ENCODE measurements at places on chromosomes 7 and 10.

GRCh38 chr7:102287111-102287980, 678 bp downstream of the SH2B2 start:
- DNase-seq = no peak

GRCh38 chr10:131553581-131553980, 242.1 kb upstream of the TCERG1L start:
- no peak for DNase-seq

DNA sequence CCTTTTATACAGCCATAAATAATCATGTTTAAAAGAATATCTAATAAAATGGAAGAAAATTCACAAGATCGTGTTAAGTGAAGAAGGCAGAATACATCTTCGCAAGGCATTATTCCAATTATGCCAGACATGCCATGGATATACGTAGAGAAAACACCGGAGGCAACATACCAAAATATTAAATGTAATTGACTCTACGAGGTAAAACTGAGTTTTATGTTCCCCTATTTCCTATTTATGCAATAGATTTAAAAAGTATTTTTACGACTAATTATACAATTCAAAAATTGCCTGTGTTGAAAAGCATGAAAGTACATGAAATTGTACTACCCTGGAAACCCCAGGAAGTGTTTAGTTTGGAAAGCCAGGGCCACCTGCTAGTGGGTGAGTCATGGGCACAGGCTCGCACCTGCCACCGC, 936 bp upstream of the REPIN1 start:
- DNase-seq = no peak

DNA sequence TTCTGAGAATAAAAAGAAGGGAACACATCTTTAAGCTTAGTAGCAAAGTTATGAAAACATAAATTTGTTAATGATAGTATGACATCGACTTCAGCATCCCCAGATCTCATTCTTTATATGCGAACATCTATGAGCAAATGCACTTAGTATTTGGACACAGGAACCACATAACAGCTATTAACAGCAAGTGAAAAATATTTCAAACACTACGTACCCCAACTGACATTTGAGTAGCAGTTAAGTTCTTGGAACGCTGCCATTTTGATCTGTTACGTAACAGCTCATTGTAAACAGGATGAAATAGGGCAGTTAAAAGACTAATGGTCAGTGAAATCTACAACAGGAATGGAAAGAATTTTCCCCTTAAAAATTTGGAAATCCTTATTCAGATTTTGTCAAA, 428.9 kb downstream of the TNS3 start:
- DNase-seq = peak; percentile 89

DNA sequence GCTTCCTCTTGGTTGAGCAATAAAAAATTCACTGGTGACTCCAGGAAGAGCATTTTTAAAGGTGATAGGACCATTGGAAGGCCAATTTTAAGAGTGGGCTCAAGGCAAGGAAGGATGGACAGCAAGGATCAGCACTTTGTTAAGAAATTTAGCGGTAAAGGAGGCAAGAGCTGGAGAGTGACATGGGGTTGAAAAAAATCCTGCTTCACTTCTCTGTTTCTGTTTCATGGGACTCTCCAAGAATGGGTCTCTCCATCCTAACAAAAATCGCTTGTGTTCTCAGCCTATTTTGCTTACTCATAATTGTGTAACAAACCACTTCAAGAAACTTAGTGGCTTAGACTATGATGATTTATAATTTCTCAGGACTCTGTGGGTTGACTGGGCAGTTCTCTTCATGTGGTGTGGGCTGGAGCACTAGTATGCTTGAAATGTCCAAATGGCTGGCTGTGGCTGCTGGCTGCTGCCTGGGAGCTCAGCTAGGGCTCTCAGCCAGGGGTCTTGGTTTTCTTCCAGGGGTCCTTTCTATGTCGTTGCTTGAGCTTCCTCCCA, 59.8 kb upstream of the ZNRF2 start:
- peak; percentile 93 for DNase-seq

GRCh38 chr10:29386342-29386999, 97.6 kb downstream of the LYZL1 start:
- DNase-seq = peak; percentile 48

- DNase-seq = peak; percentile 6
Measured at GRCh38 chr10:73810735-73811465, 498 bp downstream of the NDST2 start.

- no peak for DNase-seq
Measured at GRCh38 chr7:92716825-92717580, 119.4 kb downstream of the CDK6 start.

GRCh38 chr7:79452495-79453265, 787 bp downstream of the MAGI2 start:
- DNase-seq = no peak

- DNase-seq = no peak
Measured at GRCh38 chr10:101616415-101617101, 28.4 kb downstream of the DPCD start.

GRCh38 chr7:146683439-146683838, 566.8 kb downstream of the CNTNAP2 start:
- peak; percentile 43 for DNase-seq

DNA sequence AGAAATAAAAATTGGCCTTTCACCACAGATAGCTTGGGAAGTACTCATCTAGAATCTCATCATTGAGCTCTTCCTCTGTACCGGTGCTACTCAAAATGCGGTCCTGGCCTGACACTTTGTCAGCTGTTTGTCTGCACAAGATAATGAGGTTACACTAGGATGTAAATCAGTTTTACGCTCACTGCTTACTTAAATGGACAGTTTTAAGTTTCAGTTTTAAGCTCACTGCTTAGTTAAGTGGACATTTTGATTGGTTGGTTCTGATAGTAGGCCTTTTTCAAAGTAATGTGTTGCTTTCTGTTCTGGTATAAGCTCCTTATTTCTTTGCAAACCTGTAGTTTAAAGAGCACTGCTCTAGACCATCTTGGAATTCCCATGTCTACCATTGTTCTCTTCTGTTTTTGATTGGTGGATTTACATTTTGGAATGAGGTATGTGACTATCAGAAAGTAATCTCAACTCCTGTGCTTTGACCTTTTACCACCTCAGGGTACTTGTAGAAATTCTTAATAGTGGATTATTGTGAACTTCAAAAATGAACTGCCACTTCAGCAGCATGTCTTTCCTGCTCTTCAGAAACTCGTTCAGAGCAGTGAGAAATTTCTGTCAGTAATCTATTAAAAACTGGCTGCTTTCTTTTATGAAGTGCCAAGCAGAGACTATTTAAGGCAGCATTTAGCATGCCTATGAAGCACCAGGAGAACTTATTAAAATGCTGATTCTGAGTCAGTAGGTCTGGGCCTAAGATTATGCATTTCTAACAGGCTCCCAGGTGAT, 55.0 kb downstream of the C1GALT1 start:
- DNase-seq = no peak

DNA sequence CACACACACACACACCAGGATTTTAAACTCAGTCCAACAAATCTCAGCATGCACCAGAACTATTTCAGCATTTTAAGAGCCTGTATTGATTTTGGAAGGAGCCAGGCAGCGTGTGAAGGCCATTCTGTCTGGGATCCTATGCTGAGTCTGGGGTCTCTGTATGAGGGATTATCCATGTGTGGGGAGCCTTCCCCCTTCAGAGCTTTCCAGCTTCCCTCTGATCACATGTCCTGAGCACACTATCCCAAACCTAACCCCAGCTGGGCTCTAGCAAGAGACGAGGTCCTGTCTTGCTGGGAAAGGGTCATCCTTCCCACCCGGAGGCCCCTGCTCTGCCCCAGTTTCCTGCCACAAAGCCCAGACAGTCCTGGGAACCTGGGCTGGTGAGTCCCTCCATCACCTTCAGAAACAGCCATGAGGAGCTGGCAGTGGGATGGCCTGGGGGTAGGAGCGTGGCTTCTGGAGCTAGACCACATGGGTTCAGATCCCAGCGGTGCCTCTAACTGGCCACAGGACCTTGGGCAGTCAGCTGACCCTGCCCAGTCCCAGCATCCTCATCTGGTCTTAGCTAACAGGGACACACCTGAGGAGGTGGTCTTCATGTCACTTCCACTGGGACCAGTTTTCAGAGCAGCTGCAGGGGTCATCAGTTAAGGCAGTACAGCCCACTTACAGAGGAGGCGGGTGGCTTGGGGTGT, 79.6 kb upstream of the RET start:
- DNase-seq = no peak

DNA sequence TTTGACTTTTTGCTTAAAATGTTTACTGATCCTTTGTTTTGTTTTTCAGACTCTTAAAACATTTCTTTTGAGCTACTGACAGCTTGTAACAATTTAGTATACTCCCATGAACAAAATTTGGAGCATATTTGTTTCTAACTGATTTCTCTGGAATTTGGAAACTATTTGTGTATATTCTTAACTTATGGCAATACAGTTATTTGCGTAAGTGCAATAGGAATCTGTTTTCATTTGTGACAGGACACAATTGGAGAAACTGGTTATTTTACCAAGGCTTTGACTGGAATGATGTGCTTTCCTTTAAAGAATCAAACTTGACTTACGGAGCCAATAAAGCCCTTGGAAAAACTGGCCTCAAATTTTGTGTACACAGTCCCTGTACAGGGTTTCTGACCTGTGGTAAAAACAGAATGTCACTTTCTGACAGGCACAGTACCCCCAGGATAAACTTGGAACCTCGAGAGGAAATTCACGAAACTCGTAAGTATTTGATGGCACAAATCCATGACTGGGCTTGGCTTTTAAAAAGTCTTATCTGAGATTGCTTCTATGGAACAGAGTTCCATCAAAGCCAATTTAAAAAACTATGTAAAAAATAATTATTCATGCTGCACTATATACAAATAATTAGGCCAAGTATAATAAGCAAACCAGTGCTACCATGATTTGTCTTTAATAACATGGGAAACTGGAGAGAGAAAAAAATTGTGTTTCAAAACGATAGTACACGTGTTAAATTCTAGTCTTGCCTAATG, 70.4 kb downstream of the ST8SIA6 start:
- DNase-seq = no peak

GRCh38 chr7:25520516-25520915, 292.2 kb upstream of the NPVF start:
- DNase-seq = no peak

- no peak for DNase-seq
Measured at GRCh38 chr10:33886299-33886698, 551.8 kb upstream of the NRP1 start.

GRCh38 chr10:124020981-124021815, 72.2 kb downstream of the CHST15 start:
- DNase-seq = no peak

DNA sequence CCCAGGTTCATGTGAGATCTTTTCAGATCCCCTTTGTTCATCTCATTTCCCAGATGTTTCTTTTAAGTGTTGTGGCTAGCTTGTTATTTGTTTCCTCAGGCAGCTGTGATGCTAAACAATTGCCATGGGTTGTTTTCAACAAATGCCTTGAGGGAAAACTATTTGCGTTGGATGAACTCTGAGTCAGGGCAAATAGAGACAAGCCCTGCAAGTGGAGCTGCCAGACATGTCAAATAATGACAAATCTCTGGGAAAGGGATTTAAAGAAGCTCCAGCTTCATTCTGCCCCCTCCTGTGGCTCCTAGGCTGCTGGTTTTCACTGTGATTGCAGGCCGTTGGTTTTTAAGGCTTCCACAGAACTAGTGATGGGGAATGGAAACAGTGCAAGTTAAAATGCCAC, 272.4 kb upstream of the SP8 start:
- DNase-seq = no peak

- peak; percentile 82 for DNase-seq
Measured at GRCh38 chr10:47165711-47166404, 134.1 kb upstream of the GDF10 start.

- peak; percentile 68 for DNase-seq
Measured at GRCh38 chr10:91642831-91643692, 10.2 kb upstream of the PPP1R3C start.

- DNase-seq = no peak
Measured at GRCh38 chr10:121574519-121575166, 23.6 kb downstream of the FGFR2 start.

GRCh38 chr7:79504607-79505389, 51.3 kb upstream of the MAGI2 start:
- DNase-seq = no peak

DNA sequence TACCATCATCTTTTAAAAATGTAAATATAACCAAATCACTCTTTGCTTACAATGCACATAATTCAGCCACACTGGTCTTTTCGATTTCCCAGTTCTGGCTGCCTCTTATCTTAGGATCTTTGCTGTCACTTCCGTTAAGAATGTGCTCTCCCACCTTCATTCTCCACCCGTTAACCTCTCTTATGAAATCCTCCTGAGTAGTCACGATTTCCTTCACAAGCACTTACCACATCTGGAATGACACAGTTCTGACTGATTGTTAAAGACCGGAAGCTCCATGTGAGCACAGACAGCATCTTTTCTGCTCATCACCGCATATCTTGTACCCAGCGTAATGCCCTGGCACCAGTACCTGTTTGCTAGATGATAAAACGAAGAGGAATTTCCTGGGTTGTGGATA, 84.3 kb downstream of the CUL2 start:
- DNase-seq = peak; percentile 83

GRCh38 chr10:61765176-61766087, 102.7 kb downstream of the CABCOCO1 start:
- no peak for DNase-seq

DNA sequence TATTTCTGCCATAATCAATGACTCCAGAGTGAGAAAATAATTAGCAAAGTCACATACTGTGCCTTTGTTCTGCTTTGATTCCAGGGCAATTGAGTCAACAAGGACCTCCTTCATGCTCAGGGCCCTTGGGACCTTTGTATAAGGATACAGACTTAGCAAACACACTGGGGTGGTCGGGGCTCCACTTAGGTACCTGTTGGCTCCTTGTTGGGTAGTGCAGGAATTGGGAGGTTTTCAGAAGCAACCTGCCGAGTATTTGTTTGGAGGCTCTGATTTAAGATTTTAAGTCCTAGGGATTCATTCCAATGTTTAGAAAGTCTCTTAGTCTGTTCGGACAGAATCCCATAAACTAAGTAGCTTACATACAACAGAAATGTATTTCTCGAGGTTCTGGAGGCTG, 3.0 kb downstream of the ADCK2 start:
- no peak for DNase-seq

DNA sequence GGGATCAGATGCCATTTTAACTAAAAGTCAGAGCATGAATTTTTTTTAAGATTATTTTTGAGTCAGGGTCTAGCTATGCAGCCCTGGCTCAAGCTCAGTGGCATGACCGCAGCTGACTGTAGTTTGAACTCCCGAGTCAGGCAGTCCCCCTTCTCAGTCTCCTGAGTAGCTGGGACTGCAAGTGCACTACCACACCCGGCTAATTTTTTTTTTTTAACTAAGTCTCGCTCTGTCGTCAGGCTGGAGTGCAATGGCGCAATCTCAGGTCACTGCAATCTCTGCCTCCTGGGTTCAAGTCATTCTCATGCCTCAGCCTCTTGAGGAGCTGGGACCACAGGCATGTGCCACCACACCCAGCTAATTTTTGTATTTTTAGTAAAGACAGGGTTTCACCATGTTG, 7.8 kb downstream of the TAS2R41 start:
- DNase-seq = peak; percentile 54

DNA sequence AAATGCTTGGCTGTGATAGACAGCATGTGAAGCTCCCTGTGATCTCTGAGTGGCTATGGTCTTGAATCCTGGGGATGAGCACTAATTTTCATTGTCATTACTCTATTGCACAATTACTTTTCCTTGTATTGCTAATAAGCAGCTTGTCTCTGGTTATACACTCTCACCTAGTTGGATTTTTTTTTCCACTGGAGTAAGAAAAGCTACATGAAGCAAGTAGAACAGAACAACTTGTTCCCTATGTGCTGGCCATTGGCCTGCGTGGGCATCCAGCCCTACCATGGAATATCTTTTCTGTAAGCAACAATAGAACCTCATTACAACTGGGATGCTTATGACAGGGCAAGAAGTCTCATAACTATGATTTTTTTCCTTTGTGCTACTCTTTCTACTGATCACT, 807.4 kb downstream of the TNS3 start:
- no peak for DNase-seq

GRCh38 chr7:36272211-36272566, 117.5 kb upstream of the ANLN start:
- no peak for DNase-seq
